ENCODE measurements at places on chromosomes 1 and 21.

- no peak for DNase-seq
Measured at GRCh38 chr21:34019402-34019801, 54.0 kb upstream of the MRPS6 start.

DNA sequence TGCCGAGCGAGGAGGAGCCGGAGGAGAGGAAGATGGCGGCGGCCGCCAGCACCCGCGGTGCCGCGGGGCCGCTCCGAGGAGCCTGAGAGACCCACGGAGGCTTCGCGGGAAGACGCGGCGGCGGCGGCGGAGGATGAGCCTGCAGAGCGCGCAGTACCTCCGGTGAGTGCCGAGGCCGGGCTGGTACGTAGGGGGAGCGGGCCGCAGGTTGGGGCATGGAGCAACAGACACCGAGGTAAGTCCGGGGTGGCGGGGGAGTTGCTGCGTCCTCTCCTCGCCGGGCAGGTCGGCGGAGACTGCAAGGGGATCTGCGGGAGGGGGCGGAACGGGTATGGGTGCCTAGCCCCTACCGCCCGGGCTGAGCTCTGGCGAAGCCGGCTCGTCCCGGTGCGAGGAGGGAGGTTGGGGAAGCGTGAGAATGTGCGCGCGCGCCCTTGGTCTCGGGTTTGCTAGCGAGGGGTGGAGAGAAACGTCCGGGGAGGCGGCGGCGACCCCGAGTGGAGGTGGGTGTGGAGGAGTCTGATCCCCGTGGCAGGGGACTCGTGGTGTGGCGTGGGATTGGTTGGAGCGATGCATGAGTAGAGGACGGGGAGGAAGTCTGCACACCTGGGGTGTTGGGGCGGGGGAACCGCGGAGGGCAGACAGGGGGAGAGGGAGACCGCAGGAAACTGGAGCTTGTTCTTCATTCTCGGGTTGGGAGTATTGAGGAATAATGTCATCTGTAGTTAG is at the start of gene SMG7:
TSS of gene SMG7 (plus strand) at position 12 of the 729 bp plus-strand sequence. CDS start at position 134, 122 bp downstream.
- peak; percentile 23 for DNase-seq

DNA sequence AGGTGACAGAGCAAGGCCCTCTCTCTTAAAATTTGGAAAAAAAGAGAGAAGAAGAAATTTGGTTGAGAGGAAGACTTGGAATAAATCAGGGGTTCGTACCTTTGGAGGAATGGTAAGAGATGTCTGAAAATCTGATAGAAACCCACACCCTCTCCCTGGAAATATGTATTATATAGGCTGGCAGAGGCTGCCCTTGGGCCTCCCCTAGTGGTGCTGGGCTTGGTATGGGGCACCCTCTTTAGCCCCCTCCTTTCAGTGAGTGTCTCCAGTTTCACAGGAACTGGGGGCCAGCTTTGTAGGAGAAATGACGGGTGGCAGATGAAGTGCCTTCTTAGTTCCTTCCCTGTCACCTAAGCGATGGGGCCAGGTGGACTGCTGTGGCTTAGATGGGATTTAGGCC is 82.9 kb upstream of the SLC2A1 start:
- no peak for DNase-seq

GRCh38 chr1:180042988-180043622 is 88.5 kb downstream of the CEP350 start:
- DNase-seq = no peak

DNA sequence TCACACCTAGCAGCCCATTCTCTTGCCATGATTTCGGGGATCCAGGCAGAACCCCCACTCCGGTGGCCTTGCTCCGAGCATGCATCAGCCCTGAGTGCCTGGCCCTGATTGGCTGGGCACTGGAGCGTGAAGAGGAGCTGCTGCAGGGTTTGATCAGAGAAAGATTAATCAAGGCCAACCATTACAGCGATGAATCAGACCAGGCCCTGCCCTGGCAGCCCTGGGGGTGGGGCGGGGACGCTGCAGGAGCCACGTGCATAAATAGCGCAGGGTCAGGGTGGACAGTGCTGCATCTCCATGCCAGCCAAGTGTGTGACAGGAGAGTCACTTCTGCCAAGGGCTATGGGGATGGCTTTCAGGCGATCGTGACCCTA is 3.4 kb upstream of the FAM131C start:
- DNase-seq = no peak

- DNase-seq = no peak
Measured at GRCh38 chr1:187985897-187986654, 1157.3 kb downstream of the PLA2G4A start.

- no peak for DNase-seq
Measured at GRCh38 chr1:10204003-10204642, 6.2 kb upstream of the KIF1B start.

DNA sequence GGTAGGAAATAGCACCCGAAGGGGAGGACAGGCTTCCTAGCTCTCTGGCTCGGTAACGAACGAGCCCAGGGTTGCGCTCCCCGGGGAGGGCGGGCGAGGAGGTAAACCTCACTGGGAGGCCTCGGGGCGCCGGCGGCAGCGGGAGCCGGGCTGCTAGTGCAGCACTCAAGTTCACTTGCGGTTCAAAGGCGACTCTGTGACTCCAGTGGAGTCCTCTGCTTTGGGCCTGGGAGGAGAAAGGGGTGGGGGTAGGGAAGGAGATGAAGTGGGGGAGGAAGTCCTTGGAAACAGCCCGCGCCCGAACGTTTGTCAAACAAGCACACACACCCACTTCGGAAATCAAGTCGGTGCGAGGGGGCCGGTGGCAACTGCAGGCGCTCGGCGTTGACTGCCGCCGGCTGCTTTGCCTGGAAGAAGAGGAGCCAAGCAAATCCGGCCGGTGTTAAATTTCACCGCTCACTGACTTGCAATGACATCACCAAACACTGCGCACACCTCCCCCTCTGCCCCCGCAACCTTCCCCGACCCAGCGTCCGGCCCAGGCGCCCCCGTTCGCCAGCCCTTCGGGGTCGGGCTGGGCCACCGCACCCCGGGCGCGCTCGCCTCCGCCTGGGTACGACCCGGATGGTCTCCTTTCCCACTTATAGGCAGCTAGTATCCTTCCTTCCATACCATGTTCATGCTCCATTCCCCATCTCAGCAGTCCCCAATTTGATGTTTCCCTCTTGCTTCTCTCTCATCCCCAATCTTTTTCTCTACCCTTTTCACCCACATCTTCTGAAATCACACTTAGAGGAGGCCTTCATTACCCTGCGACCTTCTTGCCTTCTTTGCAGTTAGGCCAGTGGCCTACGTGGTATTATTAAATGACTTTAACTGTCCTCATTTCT is at the start of gene COL24A1:
TSS of gene COL24A1 (minus strand) at position 207 of the 890 bp plus-strand sequence. CDS start 376 bp downstream, outside the sequence.
- no peak for DNase-seq

GRCh38 chr21:31176725-31177124 is 138.4 kb upstream of the KRTAP19-8 start:
- no peak for DNase-seq

DNA sequence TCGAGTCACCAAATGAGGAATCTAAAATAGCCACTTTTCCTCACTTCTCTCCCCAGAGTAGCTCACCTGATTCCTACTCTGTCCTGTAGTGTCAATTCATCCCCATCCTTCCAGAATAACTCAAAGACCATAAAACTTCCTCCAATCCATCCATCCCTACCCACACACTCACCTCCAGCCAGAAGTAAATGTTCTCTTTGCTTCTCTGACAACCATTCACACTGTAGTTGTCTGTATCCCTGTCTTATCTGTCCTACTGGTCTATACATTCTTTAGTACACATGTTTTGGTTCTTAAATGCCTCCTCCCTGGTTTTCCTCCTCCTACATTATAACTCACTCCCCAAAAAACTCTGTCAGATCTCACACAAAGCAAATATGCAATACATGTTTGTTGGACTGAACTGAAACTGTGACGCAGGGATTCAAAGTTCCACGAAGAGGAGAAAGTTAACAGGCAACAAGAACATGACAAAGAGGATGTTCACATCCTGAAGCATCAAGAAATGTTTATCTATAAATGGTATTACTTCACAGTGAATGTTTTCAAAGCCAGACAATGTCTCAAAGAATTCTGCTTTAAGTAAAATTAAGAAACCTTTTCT is 11.0 kb downstream of the TP53BP2 start:
- no peak for DNase-seq

DNA sequence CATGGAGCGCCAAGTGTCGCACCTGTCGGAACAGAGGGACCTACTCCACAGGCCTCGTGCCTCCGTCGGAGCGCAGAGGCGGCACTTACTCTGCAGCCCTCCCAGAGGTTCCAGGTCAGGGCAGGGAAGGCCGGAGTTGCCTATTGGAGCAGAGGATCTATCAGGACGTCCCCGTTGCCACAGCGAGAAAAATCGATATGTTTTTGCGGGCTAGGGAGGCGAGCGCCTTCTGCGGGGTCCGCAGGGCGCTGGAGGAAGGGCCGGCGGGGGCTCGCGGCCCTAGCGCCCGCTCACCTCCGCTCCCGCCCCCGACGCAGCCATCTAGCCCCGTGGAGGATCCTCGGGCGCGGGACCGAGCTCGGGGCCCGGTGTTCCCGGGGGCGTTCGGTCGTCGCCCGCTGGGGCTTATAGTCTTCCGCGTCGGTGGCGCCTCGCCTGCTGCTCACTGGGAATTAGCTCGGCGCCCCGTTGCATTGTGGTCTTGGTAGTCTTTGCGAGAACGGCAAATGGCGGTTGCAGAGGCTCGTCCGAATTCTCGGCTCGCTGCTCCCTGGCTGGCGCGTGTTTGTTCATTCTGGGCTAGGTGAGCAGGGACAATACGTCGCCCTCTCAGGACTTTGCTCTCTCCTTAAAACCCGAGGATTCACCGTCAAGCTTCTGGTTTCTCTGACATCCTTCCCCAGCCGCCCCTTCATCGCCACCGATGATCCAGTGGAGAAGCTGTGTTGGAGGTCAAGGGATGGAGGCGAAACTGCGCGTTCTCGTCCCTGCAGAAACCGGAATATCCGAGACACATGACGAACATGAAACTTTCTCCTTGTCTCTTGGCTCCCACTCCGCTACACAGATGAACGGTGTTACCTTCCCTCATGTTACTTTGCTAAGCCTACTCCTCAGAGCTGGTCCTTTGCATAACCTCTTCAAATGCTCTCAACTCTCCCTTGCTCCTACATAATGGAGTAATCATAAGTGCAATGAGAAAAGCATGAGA is at the start of gene JTB:
TSS of gene JTB (minus strand) at position 425 of the 991 bp plus-strand sequence. CDS start at position 3, 422 bp downstream.
- peak; percentile 84 for DNase-seq

GRCh38 chr1:68984289-68984688 is 487.4 kb upstream of the DEPDC1 start:
- DNase-seq = no peak

DNA sequence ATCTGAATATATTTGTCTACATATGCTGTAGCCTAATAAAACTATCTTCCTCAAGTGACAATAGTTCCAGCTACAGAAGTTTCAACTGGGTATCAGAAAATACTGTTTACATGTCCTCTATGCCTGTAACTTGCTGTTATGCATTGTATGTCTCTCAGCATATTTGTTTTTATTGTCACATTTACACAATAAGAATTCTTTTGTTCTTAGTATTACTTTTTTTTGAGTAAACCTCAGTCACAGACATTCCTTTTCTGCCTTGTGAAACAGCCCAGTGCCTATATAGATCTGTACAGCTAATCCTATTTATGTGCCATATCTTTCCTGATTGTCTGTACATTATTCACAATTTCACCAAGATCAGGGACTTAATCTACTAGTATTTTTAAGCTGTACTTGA is 565.2 kb downstream of the NEGR1 start:
- DNase-seq = no peak

DNA sequence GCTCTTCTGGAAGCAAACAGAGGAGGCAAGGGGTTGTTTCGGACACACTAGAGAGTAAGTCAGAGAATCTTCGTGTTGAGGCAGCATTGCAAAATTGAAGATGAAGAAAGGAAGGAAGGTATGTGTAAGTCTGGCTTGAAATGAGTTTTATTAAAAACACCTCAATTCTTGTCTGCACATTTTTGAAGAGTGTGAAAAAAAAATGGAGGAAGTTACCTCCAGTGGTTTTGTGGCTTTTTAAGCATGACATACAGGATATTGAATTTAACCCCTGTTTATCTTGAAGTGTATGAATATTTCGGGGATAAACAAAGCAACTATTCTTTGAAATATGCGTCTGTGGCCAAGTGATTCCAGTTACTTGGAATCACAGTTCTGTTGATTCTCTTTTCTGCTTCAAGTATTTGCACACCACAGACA is 203.2 kb upstream of the SGIP1 start:
- DNase-seq = no peak

DNA sequence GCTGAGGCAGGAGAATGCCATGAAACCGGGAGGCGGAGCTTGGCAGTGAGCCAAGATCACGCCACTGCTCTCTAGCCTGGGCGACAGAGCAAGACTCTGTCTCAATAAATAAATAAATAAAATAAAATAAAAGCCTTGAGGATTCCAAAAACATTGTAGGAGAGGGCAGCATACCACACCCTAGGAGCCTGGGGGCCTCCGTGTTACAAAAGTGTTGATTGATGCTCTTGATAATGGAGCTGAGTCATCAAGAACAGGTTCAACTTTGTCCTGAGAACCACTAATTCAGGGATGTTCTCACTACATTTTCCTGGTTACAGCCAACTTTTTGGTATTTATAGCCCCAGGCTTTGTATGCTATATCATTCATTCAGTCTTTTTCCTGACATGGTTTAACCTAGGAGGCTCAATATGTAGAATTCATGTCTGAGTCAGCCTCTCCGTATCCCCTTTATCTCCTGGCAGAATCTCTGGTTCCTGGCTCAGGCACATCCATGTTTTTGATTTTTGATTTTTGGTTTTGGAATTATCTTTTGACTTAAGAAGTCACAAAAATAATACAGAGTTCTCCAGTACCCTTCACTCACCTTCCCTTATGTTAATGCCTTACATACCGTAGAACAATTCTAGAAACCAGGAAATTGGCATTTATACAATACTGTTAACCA is 69.4 kb downstream of the LRRC8D start:
- no peak for DNase-seq

DNA sequence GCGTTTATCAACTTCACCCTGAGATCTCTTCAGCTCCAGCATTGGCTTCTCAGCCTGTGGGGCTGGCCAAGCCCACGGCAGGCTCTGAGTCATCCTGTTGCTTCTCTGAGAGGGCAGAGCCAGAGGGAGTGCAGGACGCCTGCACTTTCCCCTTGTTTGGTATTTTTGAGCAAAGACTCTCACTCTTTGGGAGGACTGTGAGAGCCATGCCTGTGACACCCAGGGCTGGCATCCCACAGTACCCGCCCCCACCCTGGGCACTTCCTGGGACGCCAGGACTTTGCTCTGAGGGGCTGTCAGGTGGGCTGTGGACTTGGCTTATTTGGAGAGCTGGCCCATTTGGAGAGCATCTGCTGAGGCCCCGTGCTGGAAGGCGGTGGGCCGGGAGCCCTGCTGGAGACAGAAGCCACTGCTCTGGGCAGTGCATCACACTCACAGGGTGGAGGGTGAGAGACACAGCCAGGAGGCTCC is 37.4 kb downstream of the VANGL1 start:
- DNase-seq = no peak

DNA sequence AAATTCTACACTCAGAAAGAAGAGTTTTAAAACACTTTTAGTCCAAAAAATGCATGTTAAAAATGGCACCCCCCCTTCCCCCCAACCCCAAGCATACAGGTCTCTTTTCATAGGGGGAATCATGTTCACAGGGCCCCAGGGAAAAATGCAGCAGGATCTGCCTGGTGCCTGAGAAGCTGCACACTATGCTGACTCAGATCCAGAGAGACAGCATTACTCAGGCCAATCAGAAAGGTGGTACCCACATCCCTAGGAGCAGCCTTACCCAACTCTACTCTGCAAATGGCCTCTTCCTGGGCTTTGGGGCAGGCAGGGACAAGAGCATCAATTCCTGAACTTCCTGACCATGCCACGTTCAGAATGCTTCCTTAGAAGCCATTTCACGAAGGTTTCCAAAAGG is 119.0 kb downstream of the HIVEP3 start:
- no peak for DNase-seq

All from HuH-7 (cell line).